ENCODE measurements at places on chromosomes 13 and 19.

- no peak for DNase-seq
Observed at GRCh38 chr13:51317262-51317661, 22.2 kb upstream of the SERPINE3 start.

DNA sequence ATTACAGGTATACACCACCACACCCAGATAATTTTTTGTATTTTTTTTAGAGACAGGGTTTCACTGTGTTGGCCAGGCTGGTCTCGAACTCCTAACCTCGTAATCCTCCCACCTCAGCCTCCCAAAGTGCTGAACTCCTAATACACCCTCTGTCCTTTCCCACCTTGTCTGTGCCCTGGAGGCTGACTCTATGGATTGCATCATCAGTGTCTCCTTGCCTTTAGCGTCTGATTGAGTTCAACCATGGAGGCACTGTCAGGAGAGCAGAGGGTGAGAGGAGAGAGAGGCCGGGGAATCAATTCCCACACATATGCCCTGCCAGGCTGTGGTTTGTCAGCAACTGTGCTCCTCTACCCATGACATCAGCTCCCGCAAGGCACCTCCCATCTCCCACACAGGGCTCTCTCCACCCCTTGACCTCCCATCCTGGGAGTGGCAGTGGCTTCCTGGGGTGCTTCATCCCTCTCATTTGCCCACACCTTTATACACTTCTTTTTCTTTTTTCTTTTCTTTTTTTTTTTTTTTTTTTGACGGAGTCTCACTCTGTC is 12.6 kb upstream of the LILRB4 start:
- DNase-seq, result no peak

DNA sequence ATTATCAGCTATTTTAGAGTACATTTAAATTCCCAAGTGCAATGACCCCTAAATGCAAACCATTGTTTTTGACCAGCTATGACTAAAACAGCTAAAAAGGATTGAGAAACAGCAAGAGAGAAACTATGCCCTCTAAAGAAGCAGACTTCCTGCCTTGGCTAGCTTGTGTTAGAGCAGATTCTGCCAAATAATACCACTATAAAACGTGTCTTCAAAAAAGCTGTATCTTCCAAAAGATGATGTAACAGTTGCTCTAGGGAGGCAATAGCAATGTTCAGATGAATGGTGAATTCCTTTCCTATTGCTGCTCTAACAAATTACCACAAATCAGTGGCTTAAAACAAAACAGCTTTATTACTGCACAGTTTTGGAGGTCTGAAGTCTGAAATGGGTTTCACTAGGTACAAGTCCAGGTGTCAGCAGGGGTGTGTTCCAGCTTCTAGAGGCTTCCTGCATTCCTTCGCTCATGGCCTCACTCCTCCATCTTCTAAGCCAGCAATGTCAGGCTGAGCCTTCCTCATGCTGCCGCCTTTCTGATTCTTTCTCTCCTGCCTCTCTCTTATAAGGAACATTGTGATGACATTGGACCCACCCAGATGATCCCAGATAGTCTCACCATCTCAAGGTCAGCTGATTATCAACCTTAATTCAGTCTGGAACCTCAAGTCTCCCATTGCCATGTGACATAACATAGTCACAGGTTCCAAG is 84.5 kb downstream of the LRRC63 start:
- no peak for DNase-seq

GRCh38 chr19:33476151-33476707 is 45.4 kb downstream of the PEPD start:
- DNase-seq, result no peak

DNA sequence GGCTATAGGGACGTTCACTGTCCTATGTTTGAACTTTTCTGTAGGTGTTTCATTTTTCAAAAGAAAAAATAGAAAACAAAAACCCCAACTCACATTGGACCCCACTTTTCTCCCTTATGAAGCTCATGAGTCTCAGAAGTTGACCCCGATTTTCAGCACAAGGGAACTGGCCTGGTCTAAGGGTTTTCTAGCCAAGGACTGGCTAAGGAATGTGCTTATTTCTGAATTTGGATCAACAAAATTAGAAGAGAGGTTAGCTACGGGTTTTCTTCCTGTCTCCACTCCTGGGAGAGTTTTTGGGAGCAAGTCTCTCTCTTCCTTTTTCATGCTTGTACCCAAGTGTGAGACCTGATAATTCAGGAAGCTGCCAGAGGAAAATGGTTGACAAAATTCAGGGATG is 453.2 kb downstream of the KLF12 start:
- DNase-seq, result no peak

- DNase-seq, result no peak
Observed at GRCh38 chr19:31071136-31071855, 277.9 kb downstream of the TSHZ3 start.

GRCh38 chr13:41973247-41973741 is 12.4 kb upstream of the VWA8 start:
- DNase-seq, result no peak

GRCh38 chr19:33473653-33474305 is 47.8 kb downstream of the PEPD start:
- DNase-seq, result no peak

DNA sequence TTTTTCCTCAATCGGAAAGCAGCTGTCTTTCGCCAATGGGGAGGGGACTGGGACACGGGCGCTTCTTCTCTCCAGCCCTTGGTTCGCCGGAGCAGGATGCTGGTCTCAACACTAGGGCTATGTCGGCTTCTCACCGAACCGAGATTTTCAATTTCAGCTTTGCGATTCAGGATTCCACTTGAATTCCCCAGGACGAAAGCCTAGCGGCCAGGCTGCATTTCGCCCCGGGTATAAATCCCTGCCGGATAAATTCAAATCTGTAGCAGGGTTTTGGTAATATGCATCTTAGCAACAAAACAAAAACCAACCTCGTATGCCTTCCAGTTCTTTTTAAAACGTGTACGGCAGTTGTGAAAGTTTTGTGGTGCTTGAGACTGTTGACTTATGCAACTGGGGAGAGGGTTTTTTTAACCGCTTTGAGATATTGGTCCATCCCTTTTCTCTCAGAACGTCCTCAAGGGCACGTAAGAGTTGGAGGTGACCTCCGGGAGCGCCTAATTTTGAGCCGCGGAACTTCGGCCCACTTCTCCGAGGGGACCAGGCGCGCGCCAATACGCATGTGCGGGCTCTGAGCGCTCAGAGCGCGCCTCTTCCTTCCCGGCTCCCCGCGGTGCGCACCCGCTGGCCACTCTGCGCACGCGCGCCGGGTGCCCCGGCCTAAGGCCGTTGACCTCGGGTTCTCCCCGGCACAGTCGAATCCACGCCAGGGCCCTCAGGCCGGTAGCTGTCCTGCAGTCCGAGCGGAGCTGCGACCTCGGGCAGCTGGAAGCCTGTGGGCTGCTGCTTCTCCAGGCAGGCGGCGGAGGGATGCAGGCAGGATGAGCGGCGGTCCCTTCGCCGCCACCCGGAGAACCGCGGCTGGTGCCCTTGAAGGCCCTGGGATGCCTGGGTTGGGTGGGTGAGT is 7.6 kb downstream of the POU4F1 start:
- DNase-seq, result no peak

GRCh38 chr13:23804166-23804565 is 85.0 kb downstream of the MIPEP start:
- DNase-seq, result no peak

GRCh38 chr19:58227964-58228584 is 640 bp upstream of the ZNF544 start:
- no peak for DNase-seq

DNA sequence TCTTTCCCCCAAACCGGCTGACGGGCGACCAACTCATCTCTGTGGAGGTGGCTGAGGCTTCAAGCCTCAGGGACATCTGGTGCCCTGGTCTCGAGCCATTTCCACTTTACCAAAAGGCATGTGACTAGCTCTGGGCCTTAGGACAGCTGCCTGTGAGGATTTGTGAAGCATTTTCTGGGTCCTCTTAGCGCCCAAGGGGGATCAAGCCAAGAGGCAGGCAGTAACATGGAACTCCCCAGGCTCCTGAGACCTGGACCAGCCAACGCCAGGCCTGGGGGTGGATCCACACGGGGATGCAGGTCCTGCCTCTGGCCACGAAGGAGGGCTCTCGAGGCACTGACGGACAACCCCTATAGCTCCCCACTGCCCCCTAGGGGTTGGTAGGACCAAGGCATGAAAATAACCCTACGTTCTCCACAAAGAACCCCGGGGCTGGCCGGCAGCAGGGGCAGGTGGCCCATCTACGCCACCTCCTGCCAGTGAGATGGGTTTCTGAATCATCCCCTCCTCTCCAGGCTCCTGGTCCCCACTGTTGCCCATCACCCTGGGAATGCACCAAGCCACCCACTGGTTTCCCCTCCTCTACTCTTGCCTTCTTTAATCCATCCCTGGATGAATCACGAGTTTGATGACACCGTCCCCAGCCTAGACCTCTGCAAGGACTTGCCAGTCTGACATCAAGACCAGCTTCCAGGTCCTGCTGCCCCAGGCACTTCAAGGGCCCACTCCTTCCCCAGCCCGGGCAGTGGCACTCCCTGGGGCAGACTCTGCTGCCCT is 7.0 kb upstream of the MYDGF start:
- DNase-seq, result no peak

GRCh38 chr13:75800545-75800944 is 164.4 kb downstream of the LMO7 start:
- DNase-seq, result no peak

DNA sequence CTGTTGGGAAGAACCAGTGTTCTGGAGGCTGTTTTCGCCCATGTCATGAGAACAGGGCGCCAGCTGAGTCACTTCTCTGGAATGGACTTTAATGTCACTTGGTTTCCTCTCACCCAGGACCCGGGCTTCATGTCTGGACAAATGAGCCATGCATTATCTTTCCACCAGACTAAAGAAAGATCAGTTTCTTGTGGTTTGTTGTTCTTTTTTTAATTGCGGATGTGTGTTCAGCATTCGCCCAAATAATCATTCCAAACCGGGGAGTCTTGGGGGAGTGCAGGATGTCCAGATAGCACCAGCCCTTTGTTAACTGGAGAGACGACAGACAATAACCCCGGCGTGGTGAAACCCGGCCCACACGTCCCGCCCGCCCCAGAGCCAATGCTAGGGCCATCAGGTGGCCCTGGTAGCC is 102.5 kb downstream of the COL4A2 start:
- DNase-seq, result no peak

- no peak for DNase-seq
Observed at GRCh38 chr13:30431269-30431940, 9.1 kb downstream of the UBE2L5 start.

DNA sequence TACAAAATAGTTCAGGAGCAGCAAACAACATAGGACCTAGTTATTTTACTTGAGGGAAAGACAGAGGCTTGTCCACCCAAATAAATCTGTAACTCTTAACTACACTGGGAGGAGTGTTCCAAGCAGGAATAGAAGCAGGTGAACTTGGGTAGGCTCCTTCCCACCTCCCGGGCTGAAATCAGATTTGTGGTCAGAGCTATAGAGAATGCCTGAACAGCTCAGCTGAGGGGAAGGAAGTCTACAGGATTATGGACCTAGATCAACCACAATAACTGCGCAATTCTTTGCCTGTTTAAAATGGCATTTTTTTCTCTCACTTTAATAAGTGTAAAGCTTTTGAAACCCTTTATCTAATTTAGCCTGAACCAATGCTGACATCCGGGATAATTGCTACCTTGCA is 73.5 kb upstream of the IRS2 start:
- no peak for DNase-seq

DNA sequence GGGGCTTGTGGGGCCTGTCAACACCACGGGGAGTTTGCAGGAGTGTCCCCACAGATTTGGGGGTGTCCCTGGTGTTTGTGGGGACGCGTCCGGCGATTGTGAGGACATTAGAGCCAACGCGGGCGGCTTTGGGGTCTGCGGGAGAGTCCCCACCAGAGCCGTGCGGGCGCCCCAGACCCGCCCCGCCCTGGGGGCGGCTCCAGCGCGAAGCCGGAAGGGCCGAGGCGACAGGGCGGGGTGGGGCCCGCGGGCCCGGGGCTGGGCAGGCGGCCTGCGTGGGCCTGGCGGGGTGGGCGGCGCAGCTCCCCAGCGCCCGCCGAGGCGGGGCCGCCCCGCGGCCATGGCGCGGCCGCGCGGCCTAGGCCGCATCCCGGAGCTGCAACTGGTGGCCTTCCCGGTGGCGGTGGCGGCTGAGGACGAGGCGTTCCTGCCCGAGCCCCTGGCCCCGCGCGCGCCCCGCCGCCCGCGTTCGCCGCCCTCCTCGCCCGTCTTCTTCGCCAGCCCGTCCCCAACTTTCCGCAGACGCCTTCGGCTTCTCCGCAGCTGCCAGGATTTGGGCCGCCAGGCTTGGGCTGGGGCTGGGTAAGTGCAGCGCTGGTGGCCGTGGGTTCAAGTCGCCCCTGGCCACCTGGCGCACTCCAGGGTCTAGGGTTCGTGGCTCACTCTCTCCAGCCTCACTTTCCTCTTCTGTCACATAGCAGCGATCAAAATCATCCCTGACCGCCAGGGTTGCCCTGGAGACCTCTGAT is 10.3 kb downstream of the PDE4A start:
- no peak for DNase-seq

GRCh38 chr13:20908714-20909497 is 6.4 kb upstream of the XPO4 start:
- DNase-seq, result no peak

Measured in activated T-cell treated with anti-CD3 and anti-CD28 coated beads for 1 hour (primary cell).